ENCODE measurements at places on chromosomes 3 and 15. TPM values are rescaled to one million over a fixed set of nuclear protein-coding genes. Genes with fewer than 3 reads are reported as not detected.

MESP1 gene
- 0.78 TPM for total RNA-seq

EFCAB12 gene
- total RNA-seq, result not detected

NAALADL2 gene
- total RNA-seq, result 0.23 TPM

LMOD3 gene
- total RNA-seq, result not detected

ADGRG7 gene
- total RNA-seq, result not detected

TNK2 gene
- total RNA-seq, result 32.4 TPM

SPESP1 gene
- 9.2 TPM for total RNA-seq

ACVR2B gene
- total RNA-seq, result 1.1 TPM

SPINK8 gene
- not detected for total RNA-seq

ZKSCAN7 gene
- total RNA-seq, result 6.4 TPM

SLCO2A1 gene
- under 0.01 TPM for total RNA-seq

ZCWPW2 gene
- 0.23 TPM for total RNA-seq

GCNT3 gene
- total RNA-seq, result not detected

ATP13A5 gene
- not detected for total RNA-seq

CHRNA5 gene
- 3.8 TPM for total RNA-seq

SV2B gene
- total RNA-seq, result under 0.01 TPM

SMCO1 gene
- not detected for total RNA-seq

PRSS50 gene
- total RNA-seq, result not detected

ANKUB1 gene
- total RNA-seq, result 0.31 TPM

SSUH2 gene
- total RNA-seq, result not detected

SLITRK3 gene
- total RNA-seq, result not detected

IQCH gene
- 2.4 TPM for total RNA-seq

GOLGA8S gene
- not detected for total RNA-seq

IL17RB gene
- total RNA-seq, result not detected

REC114 gene
- total RNA-seq, result not detected

ACP3 gene
- total RNA-seq, result 0.16 TPM

MED12L gene
- total RNA-seq, result not detected

APOD gene
- total RNA-seq, result 0.23 TPM

SENP5 gene
- total RNA-seq, result 23.2 TPM

TP63 gene
- 212 TPM for total RNA-seq

BFSP2 gene
- not detected for total RNA-seq

LAMB2 gene
- total RNA-seq, result 120 TPM

SLC24A5 gene
- not detected for total RNA-seq

KLF15 gene
- not detected for total RNA-seq

CPNE9 gene
- total RNA-seq, result not detected

RNF111 gene
- total RNA-seq, result 8.5 TPM

RABL3 gene
- 11.6 TPM for total RNA-seq

C3orf38 gene
- 11.2 TPM for total RNA-seq

MYRIP gene
- total RNA-seq, result not detected

CNTN4 gene
- not detected for total RNA-seq

SNURF gene
- 11.9 TPM for total RNA-seq

GOLGA8R gene
- total RNA-seq, result not detected

ATG7 gene
- 54.9 TPM for total RNA-seq

PPARG gene
- 0.39 TPM for total RNA-seq

NAA80 gene
- total RNA-seq, result 16.7 TPM

All from hair follicular keratinocyte (primary cell).